ENCODE measurements at places on chromosomes 5 and 9.

DNA sequence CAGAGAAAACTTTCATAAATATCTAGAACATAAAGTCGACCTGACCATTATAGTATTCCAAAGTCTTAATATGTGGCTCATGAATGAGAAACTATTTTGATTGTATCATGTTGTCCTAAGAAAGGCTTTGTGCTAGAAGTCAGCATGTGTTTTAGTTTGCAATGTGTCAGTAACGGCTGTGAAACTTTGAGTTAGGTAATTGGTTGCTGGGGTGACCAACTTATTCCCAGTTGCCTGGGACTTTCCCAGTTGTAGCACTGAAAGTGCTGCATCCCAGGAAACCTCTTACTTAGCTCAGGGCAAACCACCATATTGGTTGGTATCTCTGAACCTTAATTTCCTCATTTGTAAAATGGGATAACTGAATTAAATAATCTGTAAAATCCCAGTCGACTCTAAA lies 114.6 kb upstream of the SLC12A2 start:
- DNase-seq, result no peak

GRCh38 chr5:1343931-1344901 lies 683 bp downstream of the CLPTM1L start:
- DNase-seq, result no peak

DNA sequence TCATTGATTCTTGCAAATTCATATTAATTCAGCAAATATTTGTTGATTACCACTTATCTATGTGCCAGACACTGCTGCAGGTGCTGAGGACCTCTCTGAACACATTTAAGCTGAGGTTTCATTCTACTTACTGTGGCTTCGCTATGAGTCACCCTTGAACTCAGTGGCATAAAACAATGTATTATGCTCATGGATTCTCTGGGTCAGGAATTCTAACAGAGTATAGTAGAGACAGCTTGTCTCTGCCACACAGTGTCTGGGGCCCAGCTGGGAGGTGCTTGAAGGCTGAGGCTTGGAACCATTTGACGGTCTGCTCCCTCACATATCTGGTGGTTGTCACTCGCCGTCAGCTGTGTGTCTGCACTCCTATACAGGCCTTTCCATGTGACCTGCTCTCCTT lies 124.3 kb upstream of the NR3C1 start:
- no peak for DNase-seq

- DNase-seq, result no peak
Measured at GRCh38 chr5:89899559-89899958, 510.0 kb downstream of the CETN3 start.

DNA sequence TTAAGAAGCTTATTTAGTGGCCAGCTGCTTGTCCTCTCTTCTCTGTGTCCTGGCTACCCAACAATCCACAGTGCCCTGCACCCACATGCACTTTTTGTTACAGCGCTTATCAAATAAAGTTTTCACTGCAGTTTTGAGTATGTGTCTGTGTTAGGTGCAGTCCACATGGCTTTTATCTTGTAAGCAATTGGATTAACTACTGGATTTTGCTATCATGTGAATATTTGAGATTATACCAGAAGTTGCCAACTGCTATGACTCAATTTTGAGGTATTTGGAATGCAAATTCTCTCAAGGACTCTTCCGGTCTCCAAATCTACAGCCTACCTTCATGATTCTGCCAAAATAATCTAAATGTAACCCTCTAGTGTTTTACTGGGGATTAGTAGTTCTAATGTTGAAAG lies 690.2 kb downstream of the NR2F1-AS1 start:
- no peak for DNase-seq

GRCh38 chr5:160356550-160357347 lies 13.7 kb downstream of the C1QTNF2 start:
- DNase-seq, result no peak

- DNase-seq, result no peak
Measured at GRCh38 chr5:68884144-68884754, 209.6 kb upstream of the SLC30A5 start.
